ENCODE measurements at places on chromosomes 7 and 10.

- DNase-seq, result no peak
These were observed 123.6 kb downstream of the CLEC2L start for GRCh38 chr7:139647085-139647484.

DNA sequence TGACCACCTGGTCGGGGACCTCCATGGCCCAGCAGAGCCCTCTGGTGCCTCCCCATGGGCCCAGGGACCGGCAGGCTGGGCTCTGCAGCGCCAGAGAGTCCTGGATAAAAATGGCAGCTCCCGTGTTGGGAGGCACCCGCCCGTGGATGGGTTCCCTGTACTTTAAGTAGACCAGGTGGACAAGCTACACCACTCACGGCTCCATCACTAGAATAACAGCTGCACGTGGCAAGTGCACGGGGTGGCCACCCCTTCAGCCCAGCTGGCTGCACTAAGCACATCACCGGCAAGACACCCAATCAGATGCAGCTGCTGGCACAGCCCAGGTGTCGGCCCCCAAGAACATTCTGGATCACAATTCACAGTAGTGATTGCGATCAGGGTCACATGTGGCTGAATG lies 69.8 kb downstream of the DIP2C start:
- DNase-seq, result no peak

- DNase-seq, result no peak
These were observed 103.3 kb downstream of the TPST1 start for GRCh38 chr7:66308411-66308810.

- DNase-seq, result no peak
These were observed 31.7 kb downstream of the ASB4 start for GRCh38 chr7:95517458-95517857.

- no peak for DNase-seq
These were observed 115.6 kb downstream of the TSPAN12 start for GRCh38 chr7:120742372-120742771.

DNA sequence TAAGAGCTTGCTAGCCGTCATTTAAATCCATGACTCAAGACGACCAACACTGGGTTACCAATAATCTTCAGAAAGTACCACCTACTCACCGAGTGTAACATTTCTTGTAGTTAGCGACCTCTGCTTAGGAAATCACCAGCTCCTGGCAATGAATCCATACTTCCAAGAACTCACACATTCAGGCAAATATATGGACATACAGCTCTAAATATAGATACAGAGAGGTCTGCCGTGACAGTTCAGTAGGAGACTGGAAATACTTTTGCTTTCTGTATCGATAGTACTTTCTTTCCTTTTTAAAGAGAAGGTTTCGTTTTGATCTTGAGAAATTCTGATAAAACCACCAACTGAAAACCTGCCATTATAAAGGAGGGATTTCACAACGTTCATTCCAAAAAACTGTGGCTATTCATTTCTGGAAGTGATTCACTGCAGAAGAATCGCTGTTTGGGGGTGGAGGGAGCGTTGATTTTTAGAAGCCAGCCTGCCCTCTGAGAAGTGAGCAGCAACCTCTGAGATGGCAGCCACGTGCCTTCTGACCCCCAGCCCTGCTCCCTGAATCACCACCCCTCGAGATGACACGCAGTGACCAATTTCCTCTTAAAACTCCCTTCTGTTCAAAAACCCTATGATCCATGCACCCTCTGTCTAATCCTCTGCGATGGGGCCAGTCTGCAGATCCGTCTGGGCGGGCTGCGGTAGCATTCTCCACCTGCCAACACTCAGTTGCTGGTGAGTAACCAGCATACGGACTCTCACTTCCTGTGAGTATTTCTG lies 179.0 kb upstream of the KLF14 start:
- peak; percentile 88 for DNase-seq

GRCh38 chr10:77420947-77421523 lies 216.6 kb downstream of the KCNMA1 start:
- DNase-seq, result no peak

DNA sequence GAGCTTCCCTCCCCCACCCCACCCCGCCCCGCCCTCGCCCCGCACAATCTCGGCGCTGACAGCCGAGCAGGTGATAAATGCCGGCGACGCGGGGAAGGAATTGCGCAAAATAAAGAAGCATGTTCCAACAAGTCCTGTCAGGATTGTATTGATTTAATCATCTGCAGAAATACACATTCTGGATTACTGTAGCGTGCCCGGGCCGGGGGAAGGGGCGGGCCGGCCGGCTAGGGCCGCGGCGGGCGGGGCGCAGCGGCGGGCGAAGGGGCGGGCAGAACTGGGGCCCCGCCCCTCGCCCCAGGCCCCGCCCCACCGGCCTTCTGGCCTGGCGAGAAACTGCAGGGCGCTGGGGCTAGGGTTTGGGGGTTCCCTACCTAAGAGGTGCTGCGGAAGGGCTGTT lies 88.9 kb upstream of the PAX2 start:
- no peak for DNase-seq

DNA sequence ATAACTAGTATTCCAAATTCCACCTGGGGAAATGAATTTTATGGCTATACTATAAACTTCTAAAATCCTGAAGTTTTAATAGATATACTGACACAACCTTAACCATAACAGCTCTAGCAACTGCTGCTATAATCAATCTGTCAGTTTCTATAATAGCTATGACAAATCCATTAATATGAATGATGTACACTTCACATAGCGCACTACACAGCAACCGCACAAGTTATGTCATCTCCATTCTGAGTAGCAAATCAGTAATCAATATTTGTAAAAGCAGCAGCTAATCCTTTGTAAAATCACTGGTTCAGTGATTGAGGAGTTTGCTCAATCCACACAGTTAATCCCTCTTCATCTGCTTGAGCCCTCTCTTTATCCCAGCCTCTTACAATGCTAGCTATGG lies 105.3 kb downstream of the SKAP2 start:
- no peak for DNase-seq

GRCh38 chr7:372932-373791 lies 83.2 kb downstream of the FOXL3 start:
- DNase-seq, result no peak

DNA sequence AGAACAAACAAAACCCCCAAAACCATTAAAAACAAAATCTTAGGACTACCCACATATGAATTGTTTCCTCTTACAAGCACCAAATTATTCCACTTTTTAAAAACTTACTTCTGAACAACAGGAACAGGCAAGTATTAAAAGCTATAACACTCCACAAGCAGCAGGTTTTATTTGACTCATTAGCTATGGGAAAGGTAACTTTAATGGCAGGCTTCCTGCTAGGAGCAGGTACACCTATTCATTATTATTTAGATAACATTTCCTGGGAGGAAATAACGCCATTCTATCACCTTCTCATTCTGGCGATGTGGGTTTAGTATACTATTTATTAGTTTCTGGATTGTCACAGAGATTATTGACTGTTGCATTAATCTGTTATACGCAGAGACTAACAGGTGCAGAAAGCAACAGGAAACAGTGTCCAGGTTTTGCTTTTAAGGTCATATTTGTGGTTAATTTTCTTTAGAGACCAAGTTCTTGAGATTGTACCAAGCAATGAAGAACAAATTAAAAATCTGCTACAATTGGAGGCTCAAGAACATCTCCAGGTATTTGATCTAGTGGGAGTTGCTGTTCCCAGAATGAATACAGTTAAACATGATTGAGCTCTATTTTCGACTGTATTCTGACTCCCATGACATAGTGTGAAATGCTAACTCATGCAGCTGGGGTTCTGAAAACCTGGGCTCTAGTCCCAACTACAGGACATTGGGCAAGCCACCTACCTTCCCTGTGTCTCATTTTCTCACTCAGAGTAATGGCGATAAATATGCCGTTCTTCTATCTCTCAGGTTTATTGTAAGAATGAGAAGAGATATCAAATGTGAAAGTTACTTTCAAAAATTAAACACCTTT lies 2.0 kb downstream of the CPA2 start:
- DNase-seq, result no peak

- DNase-seq, result no peak
These were observed 134.9 kb upstream of the ZNF438 start for GRCh38 chr10:31166606-31167005.

- no peak for DNase-seq
These were observed 69.0 kb upstream of the LRRC17 start for GRCh38 chr7:102843850-102844249.

DNA sequence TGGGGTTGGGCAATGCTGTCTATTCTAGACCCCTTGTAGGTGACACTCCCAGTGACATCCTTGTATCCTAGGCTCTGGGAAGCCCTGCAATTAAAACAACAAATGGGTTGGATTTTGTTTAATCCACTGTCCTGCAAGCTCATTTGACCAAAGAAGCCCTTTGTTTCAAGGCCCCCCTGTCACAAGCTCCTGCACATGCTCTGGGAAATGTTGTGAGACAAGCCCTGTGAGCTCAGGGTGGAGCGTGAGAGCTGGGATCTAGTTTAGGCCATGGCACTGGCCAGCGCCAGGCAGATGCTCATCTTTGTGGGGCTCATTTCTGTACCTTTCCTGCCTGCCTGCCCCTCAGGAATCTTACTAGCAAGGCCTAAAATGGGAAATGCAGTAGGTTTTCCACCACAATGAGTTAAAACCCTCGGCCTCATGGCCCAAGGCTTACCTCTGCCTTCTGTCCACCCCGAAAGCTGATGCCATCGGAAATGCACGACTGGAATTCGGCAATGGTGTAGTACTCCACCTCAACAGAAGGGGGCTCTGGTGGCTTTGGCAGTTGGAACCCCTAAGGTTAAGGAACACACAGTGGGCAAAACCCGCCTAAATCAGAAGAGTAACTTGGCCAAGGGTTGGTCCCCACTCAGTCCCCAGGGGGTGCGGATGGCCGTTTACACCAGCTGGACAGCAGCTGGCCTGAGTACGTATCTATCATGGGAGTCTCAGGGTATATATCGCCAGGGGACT lies 112.0 kb downstream of the NEURL1 start:
- DNase-seq, result peak; percentile 15

GRCh38 chr7:13352677-13353076 lies 636.8 kb downstream of the ETV1 start:
- DNase-seq, result no peak

DNA sequence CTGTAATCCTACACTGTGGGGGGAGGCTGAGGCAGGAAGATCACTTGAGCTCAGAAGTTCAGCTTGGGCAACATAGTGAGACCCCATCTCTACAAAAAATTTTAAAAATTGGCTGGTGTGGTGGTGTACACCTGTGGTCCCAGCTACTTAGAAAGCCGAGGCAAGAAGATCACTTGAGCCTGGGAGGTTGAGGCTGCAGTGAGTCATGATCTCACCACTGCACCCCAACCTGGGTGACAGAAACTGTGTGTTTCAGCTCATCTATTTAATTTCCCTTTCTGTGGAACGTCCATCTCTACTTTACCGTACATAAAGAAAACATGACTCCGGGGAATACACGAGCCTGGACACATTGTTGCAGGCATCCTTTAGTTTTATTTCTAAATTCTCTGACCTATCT lies 354.6 kb upstream of the PLXDC2 start:
- no peak for DNase-seq

DNA sequence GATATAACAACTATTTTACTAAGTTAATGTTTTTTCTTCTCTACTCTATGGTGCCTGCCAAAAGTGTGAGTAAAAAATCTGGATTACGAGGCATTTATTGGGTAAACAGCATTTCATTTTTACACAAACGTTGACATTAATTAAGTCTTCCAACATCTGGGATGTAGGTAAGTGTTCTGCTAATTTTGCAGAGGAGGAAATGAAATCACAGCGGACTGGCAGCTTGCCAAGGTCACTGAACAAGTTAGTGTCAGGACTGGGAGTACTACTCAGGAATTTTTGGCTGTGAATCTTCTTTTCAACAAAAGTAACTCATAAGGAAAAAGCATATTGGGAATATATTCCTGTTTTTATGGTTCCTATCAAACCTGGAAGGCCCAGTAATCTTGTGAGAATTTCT lies 612.1 kb upstream of the FZD8 start:
- no peak for DNase-seq

- no peak for DNase-seq
These were observed 7.3 kb downstream of the SVIL start for GRCh38 chr10:29627201-29628132.

GRCh38 chr10:30491204-30491915 lies 57.4 kb downstream of the MAP3K8 start:
- no peak for DNase-seq

GRCh38 chr10:67788028-67788886 lies 49.7 kb downstream of the DNAJC12 start:
- peak; percentile 84 for DNase-seq

DNA sequence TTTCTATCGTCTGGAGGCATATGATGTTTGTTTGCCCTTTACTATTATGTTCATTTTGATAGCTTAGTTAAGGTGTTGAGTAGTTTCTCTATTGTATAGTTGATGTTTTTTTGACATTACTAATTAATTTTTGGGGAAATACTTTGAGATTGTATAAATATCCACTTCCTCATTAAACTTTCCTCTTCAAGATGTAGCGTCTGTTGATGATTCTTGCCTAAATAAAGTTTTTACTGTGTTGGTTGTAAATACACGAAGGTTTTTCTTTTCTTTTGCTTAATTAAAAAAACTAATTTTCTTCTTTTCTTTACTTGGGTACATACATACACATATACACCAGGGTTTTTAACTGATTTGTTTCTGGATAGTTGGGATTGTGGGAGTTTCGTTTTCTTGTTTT lies 8.5 kb downstream of the KMT2E start:
- DNase-seq, result no peak

GRCh38 chr10:103327906-103328305 lies 23.0 kb downstream of the PCGF6 start:
- DNase-seq, result no peak

DNA sequence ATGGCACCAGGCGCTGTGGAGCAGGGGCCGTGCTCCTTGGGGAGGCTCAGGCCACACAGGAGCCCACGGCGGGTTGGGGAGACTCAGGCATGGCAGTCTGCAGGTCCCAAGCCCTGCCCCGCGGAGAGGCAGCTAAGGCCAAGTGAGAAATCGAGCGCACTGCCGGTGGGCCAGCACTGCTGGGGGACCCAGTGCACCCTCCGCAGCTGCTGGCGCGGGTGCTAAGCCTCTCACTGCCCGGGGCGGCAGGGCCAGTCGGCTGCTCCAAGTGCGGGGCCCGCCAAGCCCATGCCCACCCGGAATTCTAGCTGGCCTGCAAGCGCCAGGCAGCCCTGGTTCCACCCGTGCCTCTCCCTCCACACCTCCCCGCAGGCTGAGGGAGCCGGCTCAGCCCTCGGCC lies 57.1 kb downstream of the COL28A1 start:
- no peak for DNase-seq

DNA sequence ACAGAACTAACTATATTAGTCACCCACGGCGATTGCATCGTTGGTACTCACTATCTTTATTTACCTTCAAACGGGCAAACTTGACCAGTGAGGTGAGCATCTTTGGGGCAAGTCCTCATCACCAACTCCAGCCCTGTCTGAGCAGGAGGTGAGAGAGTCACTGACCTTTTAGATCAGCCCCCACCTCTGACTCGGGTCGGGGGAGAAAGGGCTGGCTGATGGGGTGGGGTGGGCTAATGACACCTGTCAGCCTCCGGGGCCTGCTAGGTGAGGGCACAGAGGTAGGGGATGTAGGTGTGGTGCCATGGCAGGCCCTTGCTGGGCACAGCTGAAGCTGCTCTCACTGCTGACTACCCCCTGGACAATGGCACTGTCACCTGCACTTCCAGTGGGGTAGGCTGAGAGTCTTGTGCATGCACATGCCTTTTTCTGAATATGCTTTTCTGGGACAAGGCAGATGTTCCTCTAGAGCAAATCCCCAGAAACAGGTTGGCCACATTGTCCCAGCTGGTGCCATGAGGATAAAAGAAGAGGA lies 359.5 kb upstream of the MKI67 start:
- DNase-seq, result no peak

Measured in stimulated activated CD4-positive, alpha-beta T cell treated with anti-CD3 and anti-CD28 coated beads, Interleukin-12 subunit alpha, Interleukin-12 subunit beta, amount 100 ng/mL, for 48 hours (primary cell).